T1000 (cell line): ENCODE measurements at places on chromosomes 6 and 20.

DNA sequence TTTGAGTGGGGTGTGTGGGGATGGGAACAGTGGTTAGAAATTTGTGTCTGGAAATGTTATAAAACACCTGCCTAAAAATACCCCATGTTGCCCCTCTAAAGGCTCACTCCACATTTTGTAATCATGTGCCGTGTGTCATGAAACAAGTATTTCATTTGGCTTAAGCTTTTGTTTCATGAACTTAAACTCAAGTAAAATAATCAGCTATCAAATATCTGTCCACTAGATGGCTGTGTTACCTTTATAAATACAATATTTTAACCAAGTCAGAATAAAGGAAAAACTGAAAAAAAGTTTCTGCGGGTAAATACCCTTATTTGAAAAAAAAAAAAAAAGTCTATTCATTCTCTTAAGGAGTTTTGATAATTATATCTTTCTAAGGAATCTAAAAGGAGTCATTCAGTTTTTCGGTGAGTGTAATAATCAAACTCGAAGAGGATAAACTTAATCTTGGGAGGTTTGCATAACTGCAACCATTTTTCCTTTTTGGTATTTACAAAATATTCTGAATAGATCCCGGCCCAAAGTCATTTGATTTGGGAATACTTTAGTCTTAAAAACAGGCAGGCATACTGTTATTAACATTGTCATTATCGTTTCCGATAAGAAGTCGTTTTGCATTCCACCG lies 29.9 kb upstream of the MTRF1L start:
- DNase-seq = no peak

DNA sequence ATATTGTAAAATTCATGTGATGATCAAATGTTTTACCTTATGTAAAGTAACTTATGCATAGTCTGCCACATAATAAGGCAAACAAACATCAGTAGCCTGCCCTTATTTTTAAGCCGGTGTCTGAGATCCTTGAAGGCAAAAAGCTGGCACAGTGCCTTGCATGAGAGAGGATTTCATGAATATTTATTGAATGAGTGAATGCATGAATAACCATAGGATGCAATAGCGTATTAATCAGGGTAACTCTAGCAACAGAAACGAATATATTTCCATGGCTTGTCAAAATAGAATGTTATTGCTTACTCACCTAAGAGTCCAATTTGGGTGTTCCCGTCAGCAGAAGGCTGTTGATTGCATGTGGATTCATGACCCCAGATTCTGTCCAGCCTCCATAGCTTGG lies 34.9 kb downstream of the BTBD3 start:
- DNase-seq = no peak

DNA sequence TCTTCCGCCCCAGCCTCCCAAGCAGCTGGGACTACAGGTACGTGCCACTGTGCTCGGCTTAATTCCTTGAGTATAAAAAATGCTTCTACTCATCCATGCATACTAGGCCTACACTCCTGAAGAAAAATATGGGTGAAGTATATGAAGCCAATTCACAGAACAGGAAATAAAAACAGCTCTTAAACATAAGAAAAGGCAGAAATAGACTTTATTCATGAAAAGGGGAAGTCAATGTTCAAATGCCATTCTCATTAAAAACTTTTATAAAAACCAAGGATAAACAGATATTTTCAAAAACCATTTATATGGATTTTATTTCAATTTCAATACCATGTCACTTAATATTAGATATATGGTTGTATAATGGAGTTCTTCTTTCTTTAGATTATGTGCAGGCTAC lies 18.3 kb downstream of the SERPINB9 start:
- DNase-seq = no peak

- no peak for DNase-seq
Measured at GRCh38 chr6:119267126-119267905, 82.2 kb downstream of the MAN1A1 start.

DNA sequence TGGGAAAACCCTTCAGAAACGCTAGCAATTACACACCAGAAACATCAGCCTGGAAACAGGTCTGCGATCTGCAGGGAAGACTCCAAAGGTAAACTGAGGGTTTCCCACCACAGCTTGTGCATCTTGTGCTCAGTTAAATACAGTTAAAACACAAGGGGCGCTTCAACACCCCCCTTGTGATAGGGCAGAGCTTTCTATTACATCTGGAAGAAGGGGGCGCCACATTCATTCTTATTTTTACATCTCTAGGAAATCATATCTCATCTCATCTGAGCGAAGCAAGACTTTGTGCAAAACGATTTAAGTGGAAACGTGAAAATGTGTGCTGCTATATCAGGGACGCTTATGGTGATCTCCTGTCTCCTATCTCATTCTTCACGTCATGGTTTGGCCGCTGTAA lies 58.5 kb downstream of the PRND start:
- no peak for DNase-seq

DNA sequence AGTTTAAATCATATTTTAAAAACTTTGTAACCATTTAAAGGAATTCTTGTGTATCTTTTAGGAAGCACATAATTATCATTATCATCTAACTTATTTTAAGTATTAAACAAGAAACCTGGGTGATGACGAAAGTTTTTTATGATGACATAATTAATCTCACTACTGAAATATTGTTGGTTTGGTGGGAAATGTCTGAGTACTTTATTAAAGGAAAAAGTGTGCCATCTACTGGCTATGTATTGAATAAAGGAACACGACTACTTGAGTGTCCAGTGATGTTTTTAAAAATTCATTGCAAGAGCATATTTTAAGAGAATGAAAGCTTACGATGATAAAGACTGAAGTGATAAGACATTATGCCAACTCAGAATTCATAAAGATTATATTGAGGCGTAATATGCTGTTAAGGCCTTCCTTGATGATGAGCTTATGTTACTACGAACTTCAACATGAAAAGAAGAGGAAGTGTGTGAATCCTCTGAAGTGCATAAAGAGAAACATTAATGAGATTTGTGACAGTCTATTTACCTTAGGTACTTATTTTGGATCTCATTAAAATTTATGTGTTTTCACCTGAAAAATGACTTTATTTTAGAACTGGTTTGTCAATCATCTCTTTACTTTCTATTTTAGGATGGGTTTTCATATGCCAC lies 12.0 kb upstream of the TRMT11 start:
- DNase-seq = no peak

- DNase-seq = no peak
Measured at GRCh38 chr20:19761841-19762240, 3.8 kb downstream of the RIN2 start.

DNA sequence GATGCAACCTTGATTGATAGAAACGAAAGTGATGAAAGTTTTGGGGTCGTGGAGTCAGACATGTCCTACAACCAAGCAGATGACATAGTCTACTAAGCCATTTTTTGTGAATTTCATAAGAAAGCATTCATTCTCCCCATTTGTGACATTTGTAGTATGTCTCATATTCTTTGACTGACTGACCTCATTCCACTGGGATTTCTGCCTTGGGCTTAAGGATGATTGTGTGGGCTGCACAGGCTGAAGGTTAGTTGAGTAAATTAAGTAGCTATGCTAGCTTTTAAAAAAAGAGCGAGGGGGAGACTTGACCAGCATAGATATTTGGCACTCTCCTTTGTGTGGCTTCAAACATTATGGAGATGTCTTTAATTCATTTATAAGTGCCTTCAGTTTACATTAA lies 28.9 kb downstream of the STMND1 start:
- no peak for DNase-seq

DNA sequence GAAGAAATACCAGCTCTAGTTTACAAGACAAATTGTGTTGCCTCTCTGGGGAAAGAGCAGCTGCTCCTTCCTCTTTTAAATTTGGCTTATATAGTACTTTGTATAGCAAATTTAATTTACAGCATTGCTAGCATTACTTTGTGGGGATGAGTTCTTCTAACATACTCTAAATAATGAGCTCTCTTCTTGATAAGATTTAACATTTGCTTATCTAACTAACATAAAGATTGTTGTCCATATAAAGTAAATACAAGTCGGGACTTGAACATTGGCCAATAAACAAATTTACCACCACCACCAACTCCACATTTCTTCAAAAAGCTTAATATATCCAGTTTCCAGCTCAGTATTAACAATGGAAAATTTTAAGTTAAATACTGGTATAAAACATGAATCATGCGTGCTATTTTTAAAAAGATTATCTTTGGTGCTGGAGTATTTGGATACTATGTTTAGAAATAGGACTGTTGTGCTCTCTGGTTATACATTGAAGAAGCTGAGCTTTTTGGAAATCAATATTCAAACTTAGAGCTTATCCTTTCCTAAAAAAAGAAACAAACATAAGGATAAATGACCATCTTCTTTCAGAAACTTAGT lies 1146.9 kb upstream of the GJE1 start:
- no peak for DNase-seq

DNA sequence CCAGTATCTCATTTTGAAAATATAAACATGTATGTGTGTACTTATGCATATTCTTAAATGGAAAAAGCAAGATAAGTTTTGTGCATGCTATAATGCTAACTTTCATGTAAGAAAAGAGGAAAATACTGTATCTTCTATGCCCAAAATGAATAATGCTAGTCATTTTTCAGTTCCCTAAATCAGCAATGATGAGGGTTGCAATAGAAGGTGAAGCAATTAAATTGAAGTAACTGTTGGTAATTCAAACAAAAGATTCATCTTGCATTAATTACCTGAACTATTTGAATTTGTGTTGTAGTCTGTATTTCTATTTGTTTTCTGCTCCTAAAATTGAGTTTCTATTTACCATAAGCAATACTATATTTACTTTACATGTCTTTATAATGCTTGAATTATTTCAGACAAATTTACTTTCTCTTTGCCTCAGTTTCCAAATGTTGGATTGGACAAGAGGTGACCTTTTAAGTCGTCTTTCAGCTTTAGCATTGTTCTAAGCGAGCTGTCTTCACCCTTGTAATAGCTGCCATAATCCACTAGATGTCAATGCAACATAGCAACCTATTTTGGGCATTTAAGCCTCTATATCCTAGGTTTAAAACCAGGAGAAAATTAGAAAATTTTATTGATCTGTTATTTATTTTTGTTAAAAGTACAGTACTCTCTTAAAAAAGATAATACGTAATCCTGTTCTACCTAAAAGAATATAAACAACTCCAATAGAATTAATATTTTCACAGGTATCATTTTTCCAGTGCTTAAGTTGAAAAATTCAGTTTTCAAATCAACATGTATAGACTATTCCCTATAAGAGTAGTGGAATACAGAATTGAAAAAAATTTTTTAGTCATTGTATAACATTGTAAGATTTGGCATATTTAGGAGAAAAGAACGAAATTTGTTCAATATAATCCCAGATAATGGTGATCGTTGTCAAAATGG lies 52.3 kb upstream of the IFNGR1 start:
- DNase-seq = no peak

- DNase-seq = no peak
Measured at GRCh38 chr6:30562470-30563425, 5.7 kb downstream of the PRR3 start.

- no peak for DNase-seq
Measured at GRCh38 chr6:1849691-1850090, 240.0 kb downstream of the FOXC1 start.

GRCh38 chr20:61562897-61563504 lies 310.9 kb downstream of the CDH4 start:
- no peak for DNase-seq

- DNase-seq = no peak
Measured at GRCh38 chr20:19764207-19764606, 6.1 kb downstream of the RIN2 start.

- no peak for DNase-seq
Measured at GRCh38 chr20:60512443-60512842, 554.2 kb downstream of the CDH26 start.

DNA sequence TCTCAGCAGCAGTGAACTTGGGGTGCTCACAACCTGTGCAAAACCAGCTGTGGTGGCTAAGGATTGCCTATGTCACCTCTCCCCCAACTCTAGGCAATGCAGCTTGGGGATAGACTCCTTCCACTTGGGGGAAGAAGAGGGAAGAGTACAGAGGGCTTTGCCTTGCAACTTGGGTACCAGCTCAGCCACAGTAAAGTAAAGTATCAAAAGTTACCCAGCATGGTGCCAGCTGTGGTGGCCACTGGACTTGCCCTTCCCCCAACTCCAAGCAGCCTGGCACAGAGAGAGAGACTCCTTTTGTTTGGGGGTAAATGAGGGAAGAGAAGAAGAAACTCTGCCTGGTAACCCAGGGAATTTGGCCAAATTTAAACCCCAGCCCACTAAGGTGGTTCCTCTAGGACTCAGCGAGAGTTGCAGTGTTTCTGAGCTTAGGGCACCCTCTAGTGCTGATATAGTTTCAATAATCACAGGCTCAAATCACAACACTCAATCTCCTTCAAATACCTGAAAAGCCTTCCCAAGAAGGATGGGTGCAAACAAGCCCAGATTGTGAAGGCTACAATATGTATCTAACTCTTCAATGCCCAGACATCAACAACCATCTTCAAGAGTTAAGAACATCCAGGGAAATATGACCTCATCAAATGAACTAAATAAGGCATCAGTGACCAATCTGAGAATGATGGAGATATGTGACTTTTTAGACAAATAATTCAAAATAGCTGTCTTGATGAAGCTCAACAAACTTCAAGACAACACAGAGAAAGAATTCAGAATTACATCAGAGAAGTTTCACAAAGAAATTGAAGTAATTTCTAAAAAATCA lies 7.6 kb upstream of the DEFB129 start:
- no peak for DNase-seq
